ENCODE measurements at places on chromosomes 1 and 21.

DNA sequence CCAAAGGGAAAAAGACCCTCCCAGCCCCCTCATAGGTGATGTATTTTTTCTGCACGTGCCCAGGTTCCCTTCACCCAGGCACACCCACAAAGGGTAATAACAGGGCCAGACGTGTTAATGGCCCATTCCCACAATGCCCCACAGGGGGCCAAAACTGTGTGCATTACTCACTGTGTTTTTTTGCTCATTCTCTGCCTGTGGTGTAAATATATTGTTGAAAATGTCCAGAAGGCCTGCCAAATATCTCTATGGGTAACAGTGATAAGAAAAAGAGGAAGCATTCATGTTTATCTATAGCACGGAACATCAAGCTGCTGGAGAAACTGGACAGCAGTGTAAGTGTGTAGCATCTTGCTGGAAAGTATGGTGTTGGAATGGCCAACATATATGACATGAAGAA, 21.9 kb downstream of the RHEX start:
- no peak for DNase-seq

DNA sequence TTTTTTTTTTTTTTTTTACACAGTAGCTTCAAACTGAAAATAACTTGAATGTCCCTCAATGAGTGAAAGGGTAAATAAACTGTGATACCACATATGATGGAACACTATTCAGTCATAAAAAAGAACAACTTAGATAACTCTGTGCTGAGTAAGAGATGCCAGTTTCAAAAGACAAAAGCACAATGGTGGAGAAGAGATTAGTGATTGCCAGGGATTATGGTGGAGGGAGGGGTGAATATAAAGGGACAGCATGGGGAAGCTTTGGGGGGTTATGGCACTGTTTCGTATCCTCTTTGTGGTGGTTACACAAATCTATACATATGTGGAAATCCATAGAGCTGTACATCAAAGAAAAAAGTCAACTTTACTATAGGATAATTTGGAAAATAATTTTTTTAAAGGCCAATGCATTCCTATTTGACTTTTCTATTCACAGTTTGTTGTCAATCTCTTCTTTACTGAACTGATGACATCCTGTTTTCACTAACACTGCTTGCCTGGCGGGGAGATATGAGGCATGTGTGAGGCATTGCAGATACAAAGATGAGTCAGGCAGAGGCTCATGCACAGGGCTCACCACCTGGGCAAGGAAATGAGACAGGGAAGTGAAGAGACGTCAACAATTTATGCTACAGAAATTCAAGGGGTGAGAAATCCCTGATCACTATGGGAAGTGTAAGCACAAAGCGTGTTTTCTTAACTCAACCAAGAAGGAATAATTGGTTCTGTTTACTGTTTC, 302.7 kb downstream of the DUSP10 start:
- DNase-seq = peak; percentile 55

- DNase-seq = no peak
These were observed 12.6 kb upstream of the IFNAR1 start for GRCh38 chr21:33312121-33312520.

DNA sequence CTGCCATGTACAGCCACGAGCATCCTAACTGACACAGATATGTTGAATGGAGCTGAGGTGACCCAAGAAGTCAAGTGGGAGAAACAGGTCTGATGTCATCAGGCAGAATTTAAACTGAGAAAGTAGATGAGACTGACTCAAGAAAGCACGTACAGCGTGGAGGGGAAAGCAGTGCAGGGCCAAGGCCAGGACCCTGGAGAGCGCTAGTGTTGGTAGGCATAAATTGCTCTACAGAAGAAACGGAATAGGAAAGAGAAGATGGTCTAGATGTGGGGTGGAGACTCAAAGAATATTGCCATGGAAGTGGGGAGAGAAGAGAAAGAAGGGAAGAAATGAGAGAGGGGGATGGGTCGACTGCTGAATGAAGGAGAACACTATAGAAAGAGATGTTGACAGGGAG, 45.3 kb upstream of the GJB5 start:
- no peak for DNase-seq

Measured in NK-92 treated with Interleukin-12 subunit alpha and Interleukin-12 subunit beta, amount 100 ng/mL, for 24 hours (cell line).